ENCODE measurements at places on chromosomes 7 and 10.

GRCh38 chr7:36600869-36601530, 123.3 kb downstream of the AOAH start:
- DNase-seq = no peak

DNA sequence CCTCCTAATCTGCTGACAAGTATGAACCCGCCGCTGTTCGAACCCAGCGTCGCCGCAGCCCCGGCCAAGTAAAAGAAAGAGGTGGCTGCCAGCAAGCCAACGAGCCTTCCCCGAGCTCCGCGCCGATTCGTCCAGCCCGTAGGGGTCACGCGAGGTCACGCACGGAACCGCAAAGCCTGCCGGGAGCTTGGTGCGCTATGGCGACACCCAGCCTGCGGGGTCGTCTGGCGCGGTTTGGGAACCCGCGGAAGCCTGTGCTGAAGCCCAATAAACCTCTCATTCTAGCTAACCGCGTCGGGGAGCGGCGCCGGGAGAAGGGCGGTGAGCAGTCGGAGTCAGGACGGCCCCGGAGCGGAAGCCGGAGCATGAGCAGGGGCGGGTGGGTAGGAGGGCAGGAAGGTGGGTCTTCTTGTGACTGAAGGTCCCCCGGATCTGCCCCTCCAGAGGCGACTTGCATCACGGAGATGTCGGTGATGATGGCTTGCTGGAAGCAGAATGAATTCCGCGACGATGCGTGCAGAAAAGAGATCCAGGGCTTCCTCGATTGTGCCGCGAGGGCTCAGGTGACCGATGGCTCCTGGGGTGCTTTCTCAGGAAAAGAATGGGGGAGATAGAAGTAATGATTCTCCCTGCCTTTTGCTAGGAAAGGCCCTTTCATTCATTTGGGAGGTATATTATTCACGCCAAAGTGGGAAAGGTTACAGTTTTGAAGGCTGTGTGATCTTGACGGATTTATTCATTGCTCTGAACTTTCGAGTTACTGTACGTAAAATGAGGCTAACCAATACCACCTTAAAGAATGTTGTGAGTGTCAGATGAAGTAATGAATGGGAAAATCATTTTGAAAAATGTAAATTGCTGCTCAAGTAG, at the start of gene CHCHD1:
CHCHD1 (plus strand) TSS at position 170 of the 870 bp plus-strand sequence; CDS start at position 198, 28 bp downstream.
- peak; percentile 90 for DNase-seq

- no peak for DNase-seq
These were observed 415.4 kb upstream of the AUTS2 start for GRCh38 chr7:69182596-69183467.

- no peak for DNase-seq
These were observed 56.4 kb downstream of the ICA1 start for GRCh38 chr7:8205537-8205936.

DNA sequence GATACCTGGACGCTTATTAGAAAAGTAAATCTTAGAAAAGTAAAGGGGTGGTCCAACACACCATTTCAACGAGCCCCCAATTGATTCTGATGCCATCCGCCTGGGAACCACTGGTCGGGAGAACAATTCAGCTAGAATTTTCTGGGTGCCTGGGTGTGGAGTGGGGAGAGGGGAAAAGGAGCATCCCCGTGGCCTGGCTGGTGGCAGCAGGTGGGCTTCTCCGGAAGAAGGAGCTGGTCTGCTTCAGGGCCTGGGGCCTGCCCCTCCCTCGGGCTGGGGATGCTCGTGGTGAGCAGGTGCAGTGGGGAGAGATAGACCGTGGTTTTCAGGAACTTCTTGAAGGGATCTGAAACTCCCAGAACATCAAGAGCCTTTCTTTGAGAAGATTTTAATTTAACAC, 39.9 kb upstream of the DUSP5 start:
- DNase-seq = no peak

DNA sequence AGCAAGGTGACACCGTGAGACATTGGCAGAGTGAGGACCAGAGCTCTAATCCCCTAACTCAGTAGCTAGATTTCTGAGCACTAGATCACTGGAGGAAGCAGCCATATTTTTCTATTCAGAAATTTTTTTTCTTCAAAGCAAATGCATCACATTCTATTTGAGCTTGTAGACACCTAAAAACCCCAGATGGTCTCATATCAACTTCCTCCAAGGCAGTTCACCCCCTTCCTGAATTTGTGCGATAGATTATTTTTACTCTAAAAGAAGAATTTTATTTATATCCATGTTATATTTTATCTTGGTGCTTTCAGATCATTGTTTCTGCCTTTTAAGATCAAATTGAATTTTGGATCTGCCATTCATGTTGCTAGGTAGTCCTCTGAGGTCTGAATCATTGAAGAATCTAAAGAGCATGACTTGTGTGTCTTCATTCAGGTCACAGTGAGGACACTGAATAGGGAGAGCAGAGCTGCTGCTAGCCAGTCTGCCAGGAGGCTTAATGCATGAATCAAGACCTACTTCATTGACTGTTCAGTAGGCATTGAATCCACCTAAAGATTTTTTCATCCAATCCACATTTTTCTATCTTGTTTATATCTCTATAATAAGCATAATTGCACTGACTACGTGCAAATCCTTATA, 92.9 kb upstream of the LRRTM3 start:
- DNase-seq = no peak

DNA sequence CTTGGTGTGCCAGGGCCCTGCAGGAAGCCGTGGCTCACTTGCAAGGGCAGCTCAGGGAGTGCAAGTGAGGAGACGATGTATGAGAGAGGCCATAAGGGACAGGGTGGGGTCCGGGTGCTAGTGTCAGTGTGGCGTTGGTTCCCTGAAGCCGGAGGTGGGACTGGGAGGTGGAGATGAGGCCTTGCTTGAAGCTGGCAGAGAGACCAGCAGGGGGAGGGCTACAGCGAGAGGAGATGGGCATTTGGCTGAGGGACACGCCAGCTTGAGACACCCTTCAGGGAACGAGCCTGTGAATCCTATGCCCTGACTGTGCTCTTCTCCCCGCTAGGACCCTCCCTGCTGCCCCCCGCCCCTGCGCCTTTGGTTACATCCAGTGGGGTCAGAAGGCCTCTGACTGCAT, 529.1 kb downstream of the TCERG1L start:
- DNase-seq = no peak

DNA sequence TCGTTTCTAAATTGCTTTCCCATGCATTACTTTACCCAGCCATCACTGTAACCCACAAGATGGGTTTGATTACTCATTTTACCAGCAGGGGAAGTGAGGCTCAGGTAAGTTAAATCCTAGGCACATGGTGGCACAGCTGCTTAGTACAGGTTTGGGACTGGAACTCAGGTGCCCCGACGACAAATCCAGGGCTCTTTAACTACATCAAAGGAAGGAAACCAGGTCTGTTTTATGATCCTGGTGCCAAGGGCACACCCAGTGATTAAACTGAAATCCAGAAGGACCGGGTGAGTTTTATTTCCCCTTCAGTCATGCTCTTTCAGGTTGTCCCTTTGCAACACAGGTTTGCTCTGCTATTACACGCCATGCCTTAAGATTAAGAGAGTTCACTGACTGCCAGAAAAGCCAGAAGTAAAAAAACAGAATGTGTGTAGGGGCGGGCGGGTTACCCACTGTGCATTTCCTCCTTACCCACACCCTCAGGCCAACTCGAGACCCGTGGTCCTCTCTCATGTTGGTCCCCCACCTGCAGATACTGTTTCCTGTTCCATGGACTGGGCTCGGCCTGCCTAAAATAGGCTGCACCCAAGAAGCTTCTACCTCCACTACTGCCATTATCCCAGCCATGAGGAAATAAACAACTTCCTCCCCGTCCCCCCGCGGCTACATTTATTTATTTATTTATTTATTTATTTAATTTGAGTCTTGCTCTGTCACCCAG, 55.1 kb upstream of the KDM7A start:
- peak; percentile 55 for DNase-seq

All from MM.1S (cell line).